NCI-H2081 (cell line): ENCODE measurements at places on chromosomes 2 and 18.

- DNase-seq: no peak
Observed at GRCh38 chr18:61159246-61159645, 174.0 kb upstream of the CDH20 start.

DNA sequence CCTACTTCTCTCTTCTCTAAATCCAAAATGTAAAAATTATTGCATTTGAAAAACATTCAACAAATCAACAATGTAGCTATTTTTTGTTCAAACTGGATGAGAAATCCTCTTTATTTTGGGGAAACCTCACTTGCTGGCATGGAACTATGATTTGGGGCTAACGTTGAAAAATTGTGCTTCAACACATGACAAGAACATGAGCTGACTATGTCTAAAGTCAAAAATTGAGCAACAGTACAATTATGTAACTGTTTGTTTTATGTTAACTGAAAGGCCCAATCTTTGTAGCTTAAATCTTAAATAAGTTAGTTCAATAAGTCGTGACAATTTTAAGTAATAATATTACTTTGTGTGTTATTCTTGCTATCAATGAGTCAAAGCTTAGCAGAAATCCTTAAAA is 67.3 kb downstream of the TMEFF2 start:
- no peak for DNase-seq

- no peak for DNase-seq
Observed at GRCh38 chr2:151640087-151640486, 94.2 kb downstream of the NEB start.

DNA sequence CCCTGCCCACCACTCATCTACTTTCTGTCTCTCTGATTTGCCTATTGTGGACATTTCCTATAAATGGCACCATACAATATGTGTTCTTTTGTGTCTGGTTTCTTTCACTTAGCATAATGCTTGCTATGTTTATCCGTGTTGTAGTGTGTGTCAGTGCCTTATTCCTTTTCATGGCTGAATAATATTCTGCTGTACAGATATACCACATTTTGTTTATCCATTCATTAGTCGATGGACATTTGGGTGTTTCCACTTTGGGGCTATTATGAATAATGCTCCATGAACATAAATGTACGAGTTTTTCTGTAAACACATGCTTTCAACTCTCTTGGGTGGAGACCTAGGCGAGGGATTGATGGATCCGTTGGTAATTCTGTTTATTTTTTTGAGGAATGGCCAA is 15.6 kb downstream of the ARL4C start:
- DNase-seq: no peak

- no peak for DNase-seq
Observed at GRCh38 chr2:180003559-180003958, 3.5 kb downstream of the CWC22 start.

- DNase-seq: no peak
Observed at GRCh38 chr2:217437290-217437870, 565.4 kb downstream of the TNS1 start.

- peak; percentile 63 for DNase-seq
Observed at GRCh38 chr18:76452357-76452756, 42.7 kb downstream of the ZNF516 start.

- DNase-seq: no peak
Observed at GRCh38 chr18:9513971-9514512, 38.7 kb downstream of the RALBP1 start.

GRCh38 chr2:170227951-170228350 is 50.0 kb downstream of the MYO3B start:
- DNase-seq: no peak

DNA sequence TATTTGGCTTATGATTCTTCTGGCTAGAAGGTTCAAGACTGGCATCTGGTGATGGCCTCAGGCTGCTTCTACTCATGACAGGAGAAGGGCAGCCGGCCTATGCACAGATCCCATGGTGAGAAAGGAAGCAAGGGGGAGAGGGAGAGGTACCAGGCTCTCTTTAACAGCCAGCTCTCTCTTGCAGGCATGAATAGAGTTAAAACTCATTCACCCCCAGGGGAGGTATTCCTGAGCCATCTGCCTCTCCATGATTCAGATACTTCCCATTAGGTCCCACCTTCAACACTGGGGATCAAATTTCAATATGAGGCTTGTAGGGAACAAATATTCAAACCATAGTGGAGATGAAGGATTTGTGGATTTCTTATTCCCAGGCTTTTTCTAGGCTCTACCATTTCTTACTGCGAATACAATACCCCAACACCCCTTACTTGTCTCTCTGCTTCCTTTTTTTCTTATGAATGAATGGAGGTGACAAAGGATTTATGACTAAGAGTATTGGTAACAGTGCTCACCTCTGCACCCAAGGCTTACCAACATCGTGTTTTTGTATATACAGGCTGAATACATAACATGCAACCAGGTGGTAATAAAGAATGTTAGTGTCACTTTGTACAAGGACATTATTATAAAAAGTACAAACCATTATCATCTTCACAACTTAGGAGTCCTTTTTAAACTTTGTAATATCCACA is 454.6 kb upstream of the TRIB2 start:
- DNase-seq: no peak

DNA sequence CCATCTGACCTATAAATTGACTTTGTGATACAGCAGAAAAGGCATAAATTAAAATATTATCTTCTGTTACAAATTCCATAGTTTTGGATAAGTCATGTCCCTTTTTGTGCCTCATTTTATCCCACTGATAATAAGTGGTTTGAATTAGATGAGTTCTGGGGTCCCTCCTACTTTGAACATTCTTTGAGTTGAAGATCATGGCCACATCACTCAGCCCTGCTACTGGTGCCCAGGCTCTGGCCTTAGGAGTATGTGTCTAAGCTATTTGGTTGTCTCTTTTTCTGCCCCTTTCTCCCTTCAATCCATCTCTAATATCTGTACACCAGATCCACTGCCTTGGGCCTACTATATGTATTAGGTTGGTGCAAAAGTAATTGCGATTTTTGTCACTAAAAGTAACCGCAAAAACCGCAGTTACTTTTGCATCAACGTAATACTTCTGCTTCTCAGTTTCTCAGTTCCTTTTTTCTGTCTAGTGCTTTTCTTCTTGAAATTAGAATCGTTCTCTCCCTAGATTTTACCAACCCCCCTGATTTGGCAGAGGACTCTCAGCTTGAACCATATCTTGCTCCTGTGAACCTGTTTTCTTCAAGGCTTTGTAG is 362.5 kb upstream of the TNP1 start:
- DNase-seq: no peak

- no peak for DNase-seq
Observed at GRCh38 chr2:88452565-88452905, at the start of gene FOXI3. Gene FOXI3, minus strand, starts transcription at chr2:88452693. Its CDS starts 158 bp downstream, at chr2:88452535.
